Nephron progenitor cell (in vitro differentiated cells): ENCODE measurements at places on chromosomes 5 and 9.

- no peak overlapping the region for H3K27ac ChIP-seq
- H3K27me3 ChIP-seq, result no peaks in the 10 kb centered on the region
- H3K4me1 ChIP-seq, result no peaks in the 10 kb centered on the region
- H3K36me3 ChIP-seq, result no peaks in the 10 kb centered on the region
- no peak overlapping the region for H3K4me3 ChIP-seq
Observed at GRCh38 chr5:27855491-27855890, 817.1 kb upstream of the CDH9 start.

GRCh38 chr5:149857499-149857898, 87.1 kb downstream of the PDE6A start:
- H3K4me1 ChIP-seq, result peaks cover 6% of the 10 kb centered on the region
- no peak overlapping the region for H3K27ac ChIP-seq
- H3K4me3 ChIP-seq, result no peak overlapping the region
- H3K36me3 ChIP-seq, result no peaks in the 10 kb centered on the region
- no peaks in the 10 kb centered on the region for H3K27me3 ChIP-seq

DNA sequence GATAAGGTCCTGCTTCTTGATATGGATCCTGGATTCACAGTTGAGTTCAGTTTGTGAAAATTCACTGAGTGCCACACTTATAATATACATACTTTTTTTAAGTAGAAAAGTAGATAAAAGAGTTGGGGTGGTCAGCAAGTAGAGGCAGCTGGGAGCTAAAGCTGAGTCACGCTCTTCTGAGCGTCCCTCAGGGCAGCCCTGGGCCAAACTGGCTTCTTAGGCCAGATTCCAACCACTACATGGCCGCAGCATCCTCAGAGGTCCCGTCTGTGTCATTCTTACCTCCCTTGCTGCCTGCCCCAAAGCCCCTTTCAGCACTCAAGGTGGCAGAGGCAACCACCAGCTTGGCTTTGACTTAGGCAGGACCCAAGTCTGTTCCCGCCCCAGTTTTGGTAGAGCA, 123.3 kb upstream of the TBC1D2 start:
- H3K27me3 ChIP-seq, result peaks cover 18% of the 10 kb centered on the region
- no peaks in the 10 kb centered on the region for H3K36me3 ChIP-seq
- H3K4me1 ChIP-seq, result peaks cover 16% of the 10 kb centered on the region
- no peak overlapping the region for H3K4me3 ChIP-seq

GRCh38 chr5:106649031-106649430, 1021.7 kb downstream of the EFNA5 start:
- H3K4me1 ChIP-seq, result no peaks in the 10 kb centered on the region
- no peak overlapping the region for H3K27ac ChIP-seq
- H3K27me3 ChIP-seq, result peaks cover 3% of the 10 kb centered on the region
- DNase-seq, result no peak
- H3K36me3 ChIP-seq, result no peaks in the 10 kb centered on the region
- H3K4me3 ChIP-seq, result no peak overlapping the region

DNA sequence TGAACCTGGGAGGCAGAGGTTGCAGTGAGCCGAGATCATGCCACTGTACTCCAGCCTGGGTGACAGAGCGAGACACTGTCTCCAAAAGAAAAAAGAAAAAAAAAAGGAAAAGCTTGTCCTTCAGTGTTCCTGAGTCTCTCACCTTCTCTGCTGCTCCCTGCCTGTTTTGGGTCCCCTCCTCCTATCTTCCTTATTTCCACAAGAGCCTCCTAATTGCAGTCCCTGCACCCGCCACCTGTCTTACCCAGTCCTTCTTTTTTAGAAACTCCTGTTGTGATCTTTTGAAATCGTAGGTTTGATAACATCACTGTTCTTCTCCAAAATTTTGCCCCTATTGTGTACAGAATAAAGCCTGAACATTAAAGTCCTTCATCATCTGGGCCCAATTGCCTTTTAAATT, 234.9 kb downstream of the SH3GL2 start:
- no peak overlapping the region for H3K27ac ChIP-seq
- no peaks in the 10 kb centered on the region for H3K4me1 ChIP-seq
- H3K36me3 ChIP-seq, result no peaks in the 10 kb centered on the region
- H3K4me3 ChIP-seq, result no peak overlapping the region
- DNase-seq, result no peak

DNA sequence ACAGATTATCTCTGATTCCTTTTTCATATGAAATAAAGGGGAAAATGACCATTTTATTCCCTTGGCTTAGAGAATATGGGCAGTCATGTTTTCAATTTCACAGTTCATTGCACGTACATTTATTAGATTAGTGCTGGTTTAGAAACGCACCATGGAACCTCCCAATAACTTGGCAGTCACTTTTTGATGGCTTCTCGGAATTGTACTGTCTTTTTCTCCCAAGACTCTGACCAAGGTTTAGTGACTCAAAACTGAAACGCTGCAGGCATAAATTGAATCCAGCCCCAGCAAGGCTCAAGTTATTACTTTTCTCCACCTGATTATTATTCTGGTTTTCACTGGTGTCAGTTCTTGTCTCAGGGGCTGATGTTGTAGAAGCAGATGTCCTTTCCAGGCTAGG, 55.6 kb upstream of the EGFLAM start:
- no peak overlapping the region for H3K27ac ChIP-seq
- no peaks in the 10 kb centered on the region for H3K4me1 ChIP-seq
- H3K27me3 ChIP-seq, result peaks cover 8% of the 10 kb centered on the region
- DNase-seq, result no peak
- no peak overlapping the region for H3K4me3 ChIP-seq

GRCh38 chr9:120642129-120642770, 62.3 kb upstream of the CDK5RAP2 start:
- H3K4me1 ChIP-seq, result no peaks in the 10 kb centered on the region
- DNase-seq, result no peak
- H3K4me3 ChIP-seq, result no peak overlapping the region
- peaks cover under 1% of the 10 kb centered on the region for H3K36me3 ChIP-seq

- H3K27me3 ChIP-seq, result no peaks in the 10 kb centered on the region
- H3K27ac ChIP-seq, result no peak overlapping the region
- DNase-seq, result no peak
- H3K36me3 ChIP-seq, result no peaks in the 10 kb centered on the region
Observed at GRCh38 chr5:121707178-121707577, 144.5 kb upstream of the FTMT start.

DNA sequence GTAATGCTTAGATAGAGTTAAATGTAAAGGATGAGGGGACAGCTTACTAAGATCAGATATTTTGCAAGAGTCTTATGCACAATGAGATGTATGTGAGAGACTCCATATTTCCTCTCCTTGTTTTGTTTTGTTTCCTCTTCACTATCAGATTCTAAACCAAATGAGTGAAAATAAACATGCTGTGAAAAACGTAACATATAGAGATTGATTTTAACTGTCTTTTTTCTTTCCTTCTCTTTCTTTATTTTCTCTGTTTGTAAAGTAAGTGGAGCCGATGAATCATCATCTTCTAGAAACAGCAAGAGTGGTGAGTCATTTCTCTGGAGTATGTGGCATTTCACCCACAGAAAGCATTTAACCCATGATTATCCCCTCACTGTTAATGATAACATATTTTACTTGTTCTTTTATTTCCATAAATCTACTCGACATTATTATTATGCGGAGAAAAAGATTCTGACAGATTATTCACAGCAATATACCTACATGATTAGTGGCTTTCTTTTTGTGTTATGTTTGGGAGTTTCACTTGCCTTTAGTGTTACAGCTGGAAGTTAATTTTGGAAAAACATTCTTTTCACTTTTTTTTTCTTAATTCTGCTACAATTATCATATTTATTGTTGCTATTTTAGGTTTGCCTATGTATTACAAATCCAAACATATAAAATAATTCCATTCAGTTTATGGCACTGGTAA, 2.1 kb upstream of the ANXA1 start:
- H3K36me3 ChIP-seq, result no peaks in the 10 kb centered on the region
- peaks cover 4% of the 10 kb centered on the region for H3K27me3 ChIP-seq
- DNase-seq, result no peak
- H3K4me1 ChIP-seq, result peaks cover 42% of the 10 kb centered on the region
- peak overlapping the region; percentile 20 for H3K27ac ChIP-seq
- no peak overlapping the region for H3K4me3 ChIP-seq

DNA sequence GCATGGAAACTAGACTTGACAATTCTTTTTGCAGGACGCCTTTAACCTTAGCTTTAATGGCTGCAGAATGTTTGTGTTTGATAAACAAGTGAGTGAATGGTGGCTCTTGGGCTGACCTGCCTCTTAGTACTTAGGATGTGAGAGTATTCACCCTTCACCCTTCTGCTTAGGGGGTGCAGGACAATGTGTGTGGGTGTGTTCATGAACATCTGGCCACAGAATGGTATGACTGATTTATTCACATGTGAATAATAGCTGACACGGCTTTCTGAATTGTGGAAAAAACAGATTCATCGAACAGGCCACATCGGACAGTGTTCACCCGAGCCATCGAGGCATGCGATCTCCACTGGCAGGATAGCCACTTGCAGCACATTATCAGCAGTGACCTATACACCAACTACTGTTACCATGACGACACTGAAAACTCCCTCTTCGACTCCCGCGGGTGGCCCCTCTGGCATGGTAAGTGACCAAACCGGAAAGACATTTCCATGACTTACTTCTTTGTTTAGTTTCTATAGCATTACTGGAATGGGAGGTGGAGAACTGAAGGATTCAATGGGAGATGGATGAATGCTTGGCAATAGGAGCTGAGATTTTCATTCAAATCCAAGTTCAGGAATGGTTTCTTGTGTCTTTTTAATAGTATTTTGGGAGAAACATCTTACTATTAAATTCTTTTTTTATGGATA, 193.6 kb downstream of the ZSWIM6 start:
- DNase-seq, result peak; percentile 7
- H3K27ac ChIP-seq, result peak overlapping the region; percentile 78
- H3K4me1 ChIP-seq, result peaks cover 8% of the 10 kb centered on the region

GRCh38 chr5:32753051-32753450, 41.9 kb downstream of the NPR3 start:
- H3K4me3 ChIP-seq, result no peak overlapping the region
- H3K27ac ChIP-seq, result no peak overlapping the region
- H3K36me3 ChIP-seq, result no peaks in the 10 kb centered on the region
- H3K4me1 ChIP-seq, result no peaks in the 10 kb centered on the region
- peaks cover 14% of the 10 kb centered on the region for H3K27me3 ChIP-seq

DNA sequence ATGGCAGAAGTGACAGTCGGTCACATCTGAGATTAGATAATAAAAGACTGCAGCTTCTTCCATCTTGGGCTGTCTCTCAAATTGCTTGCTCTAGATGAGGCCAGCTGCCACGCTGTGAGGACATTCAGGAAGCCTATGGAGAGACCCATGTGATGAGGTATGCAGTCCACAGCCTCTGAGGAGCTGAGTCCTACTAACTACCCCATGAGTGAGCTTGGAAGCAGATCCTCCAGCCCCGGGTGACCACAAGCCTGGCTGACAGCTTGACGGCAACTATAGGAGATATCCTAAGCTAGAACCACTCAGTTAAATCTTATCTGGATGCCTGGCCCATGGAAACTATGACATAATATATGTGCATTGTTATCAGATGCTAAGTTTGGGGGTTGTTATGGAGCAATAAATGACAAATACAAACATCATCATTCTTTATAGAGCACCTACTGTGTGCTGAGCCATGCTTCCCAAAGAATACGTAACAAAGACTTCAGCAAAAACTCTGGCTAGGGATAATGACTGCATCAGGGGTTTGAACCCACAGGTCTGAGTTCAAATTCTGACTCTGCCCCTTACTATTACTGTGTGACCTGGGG, 26.7 kb downstream of the KCNV2 start:
- peaks cover 3% of the 10 kb centered on the region for H3K27me3 ChIP-seq
- peaks cover 17% of the 10 kb centered on the region for H3K4me1 ChIP-seq
- DNase-seq, result no peak
- peaks cover 24% of the 10 kb centered on the region for H3K36me3 ChIP-seq
- no peak overlapping the region for H3K27ac ChIP-seq
